ENCODE measurements at places on chromosomes 4 and X.

- DNase-seq, result no peak
These were observed 131.7 kb upstream of the EDNRA start for GRCh38 chr4:147349193-147349592.

- no peak for DNase-seq
These were observed 2025.6 kb upstream of the AGA start for GRCh38 chr4:179467878-179468277.

DNA sequence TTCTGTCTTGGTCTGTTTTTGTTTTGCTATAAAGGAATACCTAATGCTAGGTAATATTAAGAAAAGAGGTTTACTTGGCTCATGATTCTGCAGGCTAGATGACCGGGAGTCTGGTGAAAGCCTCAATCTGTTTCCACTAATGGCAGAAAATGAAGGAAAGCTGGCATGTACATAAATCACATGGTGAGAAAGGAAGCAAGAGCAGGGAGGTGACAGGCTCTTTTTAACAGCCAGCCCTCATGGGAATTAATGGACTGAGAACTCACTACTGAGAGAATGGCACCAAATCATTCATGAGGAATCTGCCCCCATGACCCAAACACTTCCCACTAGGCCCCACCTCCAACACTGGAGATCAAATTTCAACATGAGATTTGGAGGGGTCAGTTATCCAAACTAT lies 27.6 kb downstream of the SATL1 start:
- no peak for DNase-seq

- DNase-seq, result no peak
These were observed 120.3 kb upstream of the CTSO start for GRCh38 chr4:156073976-156074375.

DNA sequence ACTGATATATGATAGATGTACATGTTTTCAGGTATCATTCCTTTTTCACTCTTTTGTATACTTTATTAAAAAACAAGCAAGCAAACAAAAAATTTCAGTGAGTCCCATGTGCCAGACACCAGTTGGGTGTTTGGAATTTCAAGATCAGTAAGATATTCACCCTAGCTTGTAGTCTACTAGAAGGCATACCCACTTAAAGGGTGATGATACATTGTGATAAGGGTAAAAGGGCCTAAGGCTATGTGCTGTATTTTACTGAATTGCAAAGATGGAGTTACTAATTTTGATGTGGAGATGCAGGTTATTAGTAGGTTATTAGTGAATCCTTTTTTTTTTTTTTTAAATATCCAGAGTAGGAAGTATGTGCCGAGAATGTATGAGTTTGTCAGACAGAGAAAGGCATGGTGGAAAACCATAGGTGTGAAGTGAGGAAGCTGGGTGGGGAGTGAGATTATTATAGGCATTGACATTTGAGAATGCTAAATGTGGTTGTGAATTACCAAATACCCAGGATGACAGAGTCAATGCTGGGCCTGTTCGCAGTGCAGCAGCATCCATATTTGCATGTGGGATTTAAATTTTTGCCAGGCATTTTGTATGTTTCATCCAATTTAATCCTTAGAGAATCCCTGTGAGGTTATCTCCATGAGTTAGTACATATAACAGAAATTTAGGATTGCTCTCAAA lies 10.1 kb downstream of the STIM2 start:
- DNase-seq, result no peak

GRCh38 chr4:14994242-14994641 lies 8.0 kb upstream of the CPEB2 start:
- DNase-seq, result no peak

Data from stimulated activated effector memory CD8-positive, alpha-beta T cell treated with anti-CD3 and anti-CD28 coated beads, Interleukin-12 subunit alpha, Interleukin-12 subunit beta, amount 100 ng/mL, for 72 hours (primary cell).